ENCODE measurements at places on chromosomes 1 and 21.

DNA sequence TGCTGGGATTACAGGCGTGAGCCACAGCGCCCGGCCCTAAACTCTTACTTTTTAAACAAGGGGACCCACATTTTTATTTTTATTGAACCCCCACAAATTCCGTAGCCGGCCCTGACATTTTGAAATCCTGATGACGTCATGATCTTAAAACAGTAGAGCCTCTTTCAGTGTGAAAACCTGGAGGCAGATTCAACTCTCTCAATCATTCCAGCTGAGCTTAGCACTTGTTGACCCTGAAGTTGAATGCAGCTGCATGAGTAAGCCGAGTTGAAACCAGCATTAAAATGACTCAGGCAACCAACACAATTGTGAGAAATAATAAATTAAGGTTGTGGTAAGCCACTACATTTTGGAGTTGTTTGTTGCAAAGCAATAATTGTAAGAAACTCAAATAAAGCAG, 93.9 kb upstream of the ADGRL4 start:
- DNase-seq: no peak

GRCh38 chr21:17270229-17270628, 242.6 kb upstream of the CXADR start:
- no peak for DNase-seq

- no peak for DNase-seq
Measured at GRCh38 chr1:119712342-119713038, 756 bp downstream of the PHGDH start.

DNA sequence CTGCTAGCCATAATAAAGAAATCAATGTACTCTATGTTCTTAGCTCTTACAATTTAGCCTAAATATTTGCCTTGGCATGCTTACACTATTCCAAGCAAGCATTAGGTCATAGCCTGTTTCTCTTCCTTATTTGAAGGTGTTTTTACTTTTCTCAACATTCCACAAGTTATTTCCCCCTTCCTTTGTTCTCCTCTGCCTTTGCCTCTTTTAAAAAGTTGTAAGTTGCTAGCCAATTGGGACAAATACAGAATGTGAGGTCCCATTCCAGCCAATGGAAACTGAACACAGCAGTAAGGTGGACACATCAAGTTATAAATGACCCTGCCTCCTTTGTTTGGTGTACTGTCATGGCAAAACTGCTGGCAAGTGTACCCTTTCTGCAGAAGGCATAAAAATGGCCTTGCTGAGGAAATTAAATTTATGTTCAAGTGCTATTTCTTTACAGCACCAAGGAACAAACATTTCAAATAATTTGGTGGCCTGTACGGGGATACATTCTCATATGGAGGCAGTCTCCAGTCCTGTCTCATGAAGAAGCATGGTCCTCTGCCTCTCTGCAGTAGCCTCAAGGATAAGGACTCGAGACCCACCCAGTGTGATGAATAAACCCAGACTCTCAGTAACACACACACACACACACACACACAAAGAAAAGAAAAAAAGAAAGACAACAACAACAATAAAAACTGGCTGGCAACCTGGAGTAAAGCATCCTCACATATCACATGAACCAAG, 28.8 kb upstream of the FMO1 start:
- DNase-seq: no peak

DNA sequence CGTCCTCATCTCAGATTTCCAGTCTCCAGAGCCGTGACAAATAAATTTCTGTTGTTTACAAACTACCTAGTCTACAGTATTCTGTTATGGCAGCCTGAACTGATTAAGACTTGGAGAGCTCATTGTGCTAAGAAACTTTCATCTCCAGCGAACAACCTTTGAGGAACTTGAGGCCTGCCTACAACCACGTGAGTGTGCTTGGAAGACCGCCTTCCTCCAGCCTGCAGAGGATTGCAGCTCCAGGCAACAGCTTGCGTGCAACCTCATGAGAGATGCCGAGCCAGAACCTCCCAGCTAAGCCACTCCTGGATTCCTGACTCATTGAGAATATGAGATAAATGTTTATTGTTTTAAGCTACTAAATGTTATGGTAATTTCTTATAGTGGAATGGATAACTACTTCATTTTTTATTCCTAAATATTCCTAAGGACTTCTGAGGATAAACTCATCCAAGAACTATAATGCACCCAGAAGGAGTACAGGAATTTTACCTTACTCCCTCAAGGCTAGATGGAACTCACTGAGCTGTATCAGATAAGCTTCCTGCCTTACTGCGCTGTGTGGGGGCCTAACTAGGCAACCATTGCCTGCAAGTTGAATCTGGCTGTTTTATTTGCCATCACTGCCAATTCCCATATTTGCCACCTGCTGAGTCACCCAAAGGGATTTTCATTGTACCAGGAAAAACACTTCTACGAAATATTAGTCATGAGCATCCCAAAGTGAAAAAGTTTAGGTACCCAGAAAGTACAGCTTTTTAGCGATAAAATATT, 17.6 kb downstream of the FAM177B start:
- DNase-seq: no peak

DNA sequence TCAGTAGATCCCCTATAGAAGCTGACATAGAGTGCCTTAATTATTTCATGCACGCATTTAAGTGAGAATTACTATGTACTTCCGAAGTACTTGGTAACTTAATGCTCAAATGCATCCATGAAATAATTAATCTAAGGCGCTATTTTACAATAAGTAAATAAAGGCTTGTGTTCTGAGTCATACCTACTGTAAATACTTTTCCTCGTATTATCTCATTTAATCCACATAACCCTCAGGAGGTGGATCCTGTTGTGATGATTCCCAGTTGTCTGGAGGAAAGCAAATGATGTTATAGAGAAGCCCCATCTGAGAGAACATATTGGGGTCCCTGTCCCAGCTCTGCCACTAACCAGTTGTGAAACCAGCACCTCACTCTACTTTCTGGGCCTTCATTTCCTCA, 16.4 kb downstream of the SUSD4 start:
- DNase-seq: no peak

DNA sequence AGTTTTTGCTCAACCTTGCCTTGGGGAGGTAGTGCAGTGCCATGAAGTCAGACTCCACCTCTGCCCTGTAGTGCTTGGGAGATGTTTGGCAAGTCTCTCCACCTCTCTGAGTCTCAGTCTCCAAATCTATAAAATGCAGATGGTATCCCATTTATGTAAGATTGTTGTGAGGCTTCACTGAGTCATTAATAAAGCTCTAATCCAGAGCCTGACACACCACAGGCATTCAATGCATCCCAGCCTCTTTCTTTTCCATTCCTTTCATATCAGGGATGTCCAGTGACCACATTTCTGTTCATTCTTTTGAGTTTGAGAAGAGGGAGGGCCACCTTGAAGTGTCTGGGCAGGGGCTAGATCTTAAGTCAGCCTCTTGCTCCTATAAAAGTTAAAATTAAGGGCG, 37.6 kb upstream of the LMO4 start:
- DNase-seq: no peak

DNA sequence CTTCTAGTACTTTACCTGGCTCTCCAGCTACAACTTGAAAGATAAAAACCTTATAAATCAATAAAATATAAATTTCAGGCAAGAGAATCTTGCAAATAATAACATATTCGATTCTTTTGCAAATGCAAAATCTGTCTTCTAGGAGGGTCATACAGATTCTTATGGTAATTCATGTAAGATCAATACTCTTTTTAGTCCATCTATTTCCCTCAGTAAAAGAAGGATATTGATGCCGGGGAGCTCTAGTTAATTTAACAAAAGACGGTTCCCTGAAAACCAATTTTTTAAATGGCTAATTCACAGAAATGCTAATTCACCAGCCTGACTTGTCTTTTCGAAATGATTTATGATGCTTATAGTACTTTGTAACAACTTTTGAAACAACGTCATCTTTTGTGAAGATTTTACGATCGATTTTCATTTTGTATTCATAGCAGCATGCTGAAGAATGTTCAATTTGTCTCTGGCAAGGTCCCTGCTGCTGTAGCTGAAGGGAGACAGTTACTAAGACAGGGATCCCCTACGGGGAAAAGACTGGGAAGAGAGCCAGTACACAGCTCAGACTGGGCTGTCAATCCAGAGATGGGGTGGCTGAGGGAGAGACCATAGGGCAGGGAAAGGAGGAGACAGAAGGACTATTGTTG, 90.6 kb upstream of the SPAG17 start:
- DNase-seq: no peak

- peak; percentile 56 for DNase-seq
Measured at GRCh38 chr21:44454747-44455523, at the start of gene LRRC3. Gene LRRC3 (plus strand): TSS chr21:44455510. CDS start chr21:44456645, 1,135 bp downstream.

DNA sequence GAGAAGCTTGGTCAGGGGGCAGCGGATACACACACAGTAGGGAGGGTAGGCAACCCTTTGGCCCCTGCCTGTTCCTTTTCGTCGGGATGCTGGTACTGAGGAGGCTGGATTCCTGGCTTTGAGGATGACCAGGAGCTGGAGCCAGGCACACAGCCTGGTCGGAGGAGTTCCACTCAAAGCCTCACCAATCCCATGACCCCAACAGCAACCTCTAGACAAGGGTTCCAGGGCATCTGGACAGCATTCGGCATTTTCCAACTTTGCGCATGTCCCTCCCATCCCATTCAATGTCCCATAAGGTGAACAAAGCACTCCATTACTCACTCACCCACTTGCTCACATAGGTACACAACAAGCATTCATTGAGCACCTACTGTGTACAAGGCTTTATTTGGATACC, 42.6 kb upstream of the HMGB4 start:
- DNase-seq: no peak

DNA sequence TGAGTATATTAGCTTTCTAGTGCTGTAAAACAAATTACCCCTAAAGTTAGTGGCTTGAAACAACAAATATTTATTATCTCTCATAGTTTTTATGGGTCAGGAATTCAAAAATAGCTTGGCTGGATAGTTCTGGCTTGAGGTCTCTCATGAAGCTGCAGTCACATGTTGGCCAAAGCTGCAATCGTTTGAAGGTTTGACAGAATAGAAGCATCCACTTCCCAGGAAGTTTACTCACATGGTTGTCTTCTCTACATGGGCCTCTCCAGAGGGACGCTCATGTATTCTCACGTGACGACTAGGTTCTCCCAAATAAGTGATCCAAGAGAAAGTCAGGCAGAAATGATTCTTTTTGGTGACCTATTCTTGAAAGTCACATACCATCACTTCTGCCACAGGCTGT, 99.1 kb downstream of the NIBAN1 start:
- DNase-seq: no peak

GRCh38 chr1:15139654-15140350, 13.7 kb upstream of the TMEM51 start:
- DNase-seq: no peak

DNA sequence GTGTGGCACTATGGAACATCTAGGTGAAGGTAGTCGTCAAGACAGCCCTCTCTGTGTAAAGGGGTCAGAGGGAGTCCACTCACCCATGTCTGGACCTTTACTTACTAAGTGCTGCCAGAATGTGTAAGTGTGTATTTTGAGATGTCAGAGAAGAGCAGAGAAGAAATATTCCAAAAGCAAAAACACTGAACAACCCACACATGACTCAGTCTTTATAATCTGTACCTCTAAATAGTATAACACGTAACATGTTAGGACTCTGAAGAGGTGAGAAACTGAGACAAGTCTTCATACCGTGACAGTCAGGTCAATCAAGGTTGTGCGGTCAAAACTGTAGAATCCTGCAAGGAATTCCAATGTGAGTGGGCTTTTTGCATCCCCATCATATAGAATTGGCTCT, 555.2 kb downstream of the LMO4 start:
- DNase-seq: no peak

- no peak for DNase-seq
Measured at GRCh38 chr1:203188686-203189232, 2.3 kb upstream of the CHI3L1 start.

GRCh38 chr1:81594206-81594605, 206.5 kb upstream of the ADGRL2 start:
- DNase-seq: no peak

DNA sequence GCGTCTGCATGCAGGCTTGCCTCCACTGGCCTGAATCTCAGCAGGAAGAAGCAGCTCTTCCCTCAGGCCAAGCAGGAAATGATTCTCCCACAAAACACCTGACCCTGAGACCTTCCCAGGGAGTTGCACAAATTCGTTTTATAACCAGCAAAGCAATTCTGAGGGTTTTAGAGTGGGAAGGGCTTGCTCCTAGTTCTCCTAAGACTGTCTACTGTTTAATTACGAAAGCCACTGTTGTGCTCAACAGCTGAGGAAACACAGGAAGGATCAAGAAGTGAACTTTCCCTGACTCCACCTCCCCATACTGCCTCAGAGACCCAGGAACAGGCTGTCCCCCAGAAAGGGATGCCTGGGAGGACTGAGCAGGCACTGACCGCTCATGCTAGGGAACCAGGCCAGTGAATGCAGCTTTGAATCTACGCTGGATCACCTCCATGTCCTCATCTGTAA, 37.0 kb upstream of the PUM1 start:
- no peak for DNase-seq

- no peak for DNase-seq
Measured at GRCh38 chr1:40784141-40784770, 669 bp downstream of the KCNQ4 start.

GRCh38 chr1:56435434-56436262, 143.7 kb downstream of the PLPP3 start:
- no peak for DNase-seq

GRCh38 chr1:214143006-214143992, 137.7 kb upstream of the SMYD2 start:
- no peak for DNase-seq

DNA sequence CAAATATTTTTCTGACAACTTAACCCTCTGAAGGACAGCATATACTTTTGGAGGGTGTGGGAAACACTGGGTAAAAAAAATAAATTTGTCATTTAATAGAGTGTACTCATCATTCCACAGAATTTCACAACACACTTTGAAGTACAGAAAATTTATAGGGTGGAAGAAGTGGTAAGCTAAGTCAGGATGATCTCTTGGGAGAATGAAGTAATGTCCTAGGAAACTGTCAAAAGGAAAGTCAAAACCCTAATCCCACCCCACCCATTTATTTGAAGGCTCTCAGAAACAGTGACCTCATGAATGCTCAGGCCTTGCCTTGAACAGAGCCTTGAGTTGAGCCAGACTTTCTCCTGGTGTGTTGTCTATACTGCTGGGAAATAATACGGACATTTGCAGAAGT, 7.3 kb upstream of the UAP1 start:
- DNase-seq: no peak

- no peak for DNase-seq
Measured at GRCh38 chr1:238628110-238628509, 737.4 kb upstream of the ZP4 start.

- no peak for DNase-seq
Measured at GRCh38 chr21:40732253-40733023, 114.5 kb downstream of the DSCAM start.

- DNase-seq: no peak
Measured at GRCh38 chr1:220119043-220119512, 25.1 kb downstream of the IARS2 start.

GRCh38 chr1:220999872-221000863, 120.9 kb downstream of the HLX start:
- no peak for DNase-seq

GRCh38 chr1:228045405-228045804, 37.1 kb upstream of the ARF1 start:
- DNase-seq: no peak

DNA sequence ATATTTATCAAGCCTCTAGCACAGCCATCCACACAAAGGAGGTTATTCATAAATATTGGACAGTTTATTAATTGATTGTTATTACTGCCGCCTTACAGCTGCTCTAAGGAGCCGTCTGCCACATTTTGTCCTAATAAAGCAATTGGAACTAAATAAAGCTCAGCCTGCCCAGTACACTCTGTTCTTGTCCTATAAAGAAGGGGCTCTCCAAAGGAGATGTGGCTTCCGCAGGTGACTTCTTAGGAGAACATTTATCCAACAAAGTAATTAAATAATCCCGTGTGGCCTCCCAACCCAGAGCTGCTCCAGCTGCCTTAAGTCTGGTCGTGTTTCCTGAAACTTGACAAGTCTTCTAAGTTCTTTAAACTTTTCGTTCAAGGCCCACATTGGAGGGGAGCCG, 497.7 kb downstream of the NPHP4 start:
- DNase-seq: no peak
